Astrocyte of the spinal cord (primary cell): ENCODE measurements at places on chromosomes 3 and 15.

GRCh38 chr15:64581408-64581761 is 121.0 kb downstream of the ZNF609 start:
- no peak for DNase-seq

DNA sequence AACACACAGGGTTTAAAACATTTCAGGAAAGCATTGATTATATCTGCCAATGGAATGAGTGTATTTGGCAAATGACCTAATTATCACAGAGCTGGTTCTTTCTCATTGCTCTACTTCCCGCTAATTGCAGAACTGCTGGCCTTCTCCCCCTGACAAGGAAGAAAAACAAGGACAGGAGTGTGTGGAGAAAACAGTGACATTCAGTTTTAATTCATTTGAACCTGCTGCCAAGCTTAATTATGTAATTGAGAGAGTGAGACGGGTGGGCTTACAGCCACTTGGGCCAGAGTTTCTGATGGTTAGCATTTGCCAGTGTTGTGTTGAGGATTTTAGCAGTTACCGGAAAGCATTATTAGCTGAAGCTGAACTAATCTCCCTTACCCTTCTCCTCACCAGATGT is 301.4 kb downstream of the RBMS3 start:
- no peak for DNase-seq

DNA sequence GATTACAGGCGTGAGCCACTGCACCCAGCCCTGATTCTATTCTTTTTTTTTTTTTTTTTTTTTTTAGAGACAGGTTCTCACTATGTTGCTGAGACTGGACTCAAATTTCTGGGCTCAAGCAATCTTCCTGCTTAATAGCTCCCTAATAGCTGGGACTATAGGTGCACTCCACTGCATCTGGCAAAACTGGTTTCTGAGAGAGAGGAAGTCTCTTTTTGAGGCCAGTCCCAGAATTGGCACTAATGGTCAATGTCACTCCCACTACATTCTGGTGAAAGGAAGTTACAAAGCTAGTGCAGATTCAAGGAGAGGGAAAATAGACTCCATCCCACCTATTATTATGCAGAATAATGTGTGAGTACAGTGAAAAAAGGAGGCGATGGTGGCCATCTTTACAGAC is 5.8 kb upstream of the TGFBR2 start:
- no peak for DNase-seq

DNA sequence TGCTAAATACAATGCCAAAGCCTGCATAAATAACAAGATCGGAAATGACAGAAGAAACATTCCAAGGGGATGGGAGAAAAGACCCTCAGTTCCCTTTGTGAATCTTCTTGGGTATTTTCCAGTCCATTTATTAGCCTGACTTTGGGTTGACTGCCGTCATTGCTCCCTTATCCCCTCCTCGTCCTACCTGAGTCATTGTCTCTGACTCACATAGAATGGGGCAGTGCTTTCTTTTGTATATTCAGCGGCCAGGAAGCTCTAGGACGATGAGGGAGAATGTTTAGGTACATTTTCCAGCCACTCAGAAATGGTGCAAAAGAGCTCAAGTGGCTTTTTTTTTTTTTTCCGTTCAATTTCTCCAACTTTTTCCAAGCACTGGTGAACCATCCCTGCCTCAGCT is 71.6 kb downstream of the KAT2B start:
- peak; percentile 48 for DNase-seq

DNA sequence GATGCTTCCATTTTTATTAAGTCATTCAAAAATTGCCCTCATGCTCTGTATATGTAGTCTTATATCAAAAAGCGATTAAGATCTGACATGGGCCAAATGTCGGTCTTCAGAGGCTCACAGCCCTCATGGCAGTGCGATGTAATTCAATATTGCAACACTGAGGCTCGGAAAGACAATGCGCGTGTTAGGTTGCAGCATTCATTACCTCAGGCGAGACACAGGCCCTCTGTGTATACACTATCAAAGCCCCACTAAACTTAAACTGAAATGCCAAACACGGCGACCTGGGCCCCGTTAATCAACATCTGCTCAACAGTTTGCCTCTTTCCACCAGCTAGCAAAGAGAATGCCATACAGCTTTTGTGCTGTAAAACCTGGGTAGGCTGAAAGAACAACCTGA is 413.4 kb downstream of the ERC2 start:
- DNase-seq: no peak

DNA sequence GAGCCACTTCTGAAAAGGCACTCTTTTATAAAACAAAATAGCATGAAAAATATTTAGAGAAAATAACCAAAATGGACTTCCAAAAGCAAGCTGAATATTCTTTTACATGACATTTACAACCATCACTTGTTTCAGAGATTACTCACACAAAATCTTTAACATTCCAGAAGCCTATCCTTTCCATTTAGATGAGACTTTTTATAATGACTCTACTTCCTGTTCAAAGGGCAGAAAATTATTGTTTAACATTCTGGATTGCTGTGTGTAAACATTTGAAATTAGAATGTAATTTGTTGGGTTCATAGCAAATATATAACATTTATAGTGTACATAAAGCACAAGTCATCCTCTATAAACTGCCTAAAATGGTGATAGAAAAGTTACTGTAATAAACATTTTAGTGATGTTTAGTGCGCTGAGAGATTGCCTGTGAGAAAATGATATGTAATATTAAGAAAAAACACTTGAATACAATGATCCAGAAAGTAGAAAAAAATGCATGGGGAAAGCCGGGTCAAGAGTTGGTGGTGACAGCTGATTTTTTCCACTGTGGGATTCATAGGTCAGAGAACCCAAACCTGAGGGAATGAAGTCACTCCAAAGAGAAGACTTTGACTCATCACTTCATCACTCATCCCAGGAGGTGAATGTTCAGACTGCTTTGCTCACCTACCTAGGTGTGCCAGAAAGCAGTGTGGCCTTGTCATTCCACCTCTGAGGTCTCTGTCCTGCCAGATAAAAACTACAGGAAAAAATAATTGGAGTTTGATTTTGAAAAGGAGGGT is 305.8 kb downstream of the ARPP21 start:
- DNase-seq: peak; percentile 29

DNA sequence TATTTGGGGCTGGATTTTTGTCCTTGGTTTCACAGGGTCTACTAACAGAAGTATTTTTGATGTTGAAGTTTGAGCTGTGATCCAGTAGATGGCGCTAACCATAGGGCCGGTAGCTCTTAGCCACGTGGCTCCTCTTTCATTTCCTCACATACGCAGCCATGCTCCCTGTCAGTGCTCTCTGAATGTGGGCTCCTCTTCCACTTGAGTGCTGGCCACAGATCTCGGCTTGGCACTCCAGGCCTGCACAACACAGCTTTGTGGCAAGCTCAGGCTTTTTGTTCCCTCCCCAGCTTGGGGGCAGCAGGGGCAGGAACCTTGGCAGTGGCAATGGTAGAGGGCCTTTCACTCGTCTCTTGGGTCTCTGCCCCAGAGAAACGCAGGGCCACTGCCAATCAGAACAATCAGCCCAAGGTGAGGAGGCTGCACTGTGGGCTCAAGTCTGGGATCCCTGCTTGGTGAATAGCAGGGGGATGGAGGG is 18.6 kb upstream of the DNAAF4 start:
- peak; percentile 47 for DNase-seq

- peak; percentile 20 for DNase-seq
Measured at GRCh38 chr3:108564564-108564963, 24.7 kb downstream of the CIP2A start.

DNA sequence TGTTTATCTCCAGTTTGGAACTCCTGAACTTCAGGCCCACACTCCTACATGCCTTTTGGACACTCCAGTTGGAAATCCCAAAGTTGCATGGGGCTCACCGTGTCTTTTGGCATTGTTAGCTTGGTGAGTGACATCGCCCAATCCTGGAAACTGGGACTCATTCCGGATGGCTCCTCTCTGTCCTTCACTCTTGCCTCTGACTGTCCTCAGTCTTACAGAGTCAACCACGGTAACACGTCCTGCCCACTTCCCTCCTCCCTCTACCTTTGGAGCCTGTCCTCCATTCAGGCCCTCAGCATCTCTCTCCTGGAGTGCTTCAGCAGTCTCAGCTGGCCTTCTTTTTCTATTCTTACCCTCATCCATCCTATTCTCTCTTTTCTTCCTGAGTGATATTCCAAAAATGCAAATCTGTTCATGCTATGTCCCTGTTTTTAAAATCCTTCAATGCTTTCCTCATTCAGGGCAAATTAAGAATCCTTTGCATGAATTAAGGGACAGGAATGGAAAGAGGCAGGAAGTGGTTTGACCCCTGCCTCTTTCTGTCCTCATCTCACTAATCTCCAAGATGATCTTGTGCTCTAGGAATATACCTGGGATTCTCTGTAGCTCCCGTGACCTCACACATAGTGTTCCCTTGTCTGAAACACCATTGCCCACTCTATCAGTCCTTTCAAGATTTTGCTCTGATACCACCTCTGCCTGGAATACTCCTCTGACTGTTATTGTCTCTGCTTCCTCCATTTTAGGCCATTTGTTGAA is 42.5 kb downstream of the LPP start:
- DNase-seq: no peak
